ENCODE measurements at places on chromosomes 11 and 22.

DNA sequence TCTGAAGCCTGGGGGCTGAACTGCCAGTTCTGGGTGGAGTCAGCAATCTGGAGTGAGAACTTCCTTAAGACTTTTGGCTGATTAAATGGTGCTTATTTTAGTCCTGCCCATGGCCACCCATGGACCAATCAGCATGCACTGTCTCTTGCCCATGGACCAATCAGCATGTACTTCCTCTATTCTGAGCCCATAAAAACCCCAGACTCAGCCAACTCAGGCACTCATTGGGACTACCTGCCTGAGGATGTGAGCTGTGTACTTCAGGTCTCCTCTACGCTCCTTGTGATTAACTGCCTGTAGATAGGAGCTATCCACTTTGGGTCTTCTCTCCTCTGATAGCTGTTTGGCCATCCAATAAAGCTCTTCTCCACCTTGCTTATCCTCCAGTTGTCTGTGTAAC is 342.3 kb upstream of the CCDC179 start:
- no peak for DNase-seq

DNA sequence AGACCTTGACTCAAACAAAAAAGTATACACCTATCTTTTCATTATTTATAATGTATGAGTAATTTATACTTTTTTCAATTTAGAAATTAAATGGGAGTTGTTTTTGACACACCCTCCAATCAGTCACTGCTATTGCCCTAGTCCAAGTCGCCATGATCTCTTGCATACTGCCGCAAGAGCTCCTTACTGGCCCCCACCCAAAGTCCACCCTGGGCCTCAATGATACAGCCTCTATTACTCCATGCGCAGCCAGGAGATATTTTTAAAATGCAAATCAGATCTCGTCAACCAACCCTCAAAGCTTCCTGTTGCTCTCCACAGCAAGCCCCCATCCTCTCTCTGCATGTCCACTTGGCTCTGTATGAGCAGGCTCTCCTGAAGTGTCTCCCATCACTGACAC is 12.8 kb upstream of the LMO1 start:
- no peak for DNase-seq

GRCh38 chr11:59247531-59248227 is 35.0 kb upstream of the MPEG1 start:
- peak; percentile 43 for DNase-seq

DNA sequence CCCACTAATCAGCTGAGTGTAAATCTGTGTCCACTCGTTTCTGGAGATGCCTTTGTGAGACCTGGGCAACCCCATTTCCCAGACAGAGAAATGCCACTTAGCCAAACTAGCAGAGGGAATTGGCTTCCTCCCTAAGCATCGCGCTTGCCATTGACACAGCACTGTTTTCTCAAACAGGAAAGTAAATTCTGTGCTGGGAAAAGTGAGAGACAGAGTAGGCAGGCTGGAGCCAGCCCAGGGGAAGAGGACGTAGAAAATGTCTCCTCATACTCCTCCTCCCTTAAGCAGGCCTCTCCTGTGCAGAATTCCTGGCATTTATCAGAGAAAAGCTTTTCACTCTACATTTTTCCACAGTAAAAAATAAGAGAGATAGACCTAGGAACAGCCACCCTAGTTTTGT is 99.1 kb upstream of the AMOTL1 start:
- DNase-seq, result no peak

DNA sequence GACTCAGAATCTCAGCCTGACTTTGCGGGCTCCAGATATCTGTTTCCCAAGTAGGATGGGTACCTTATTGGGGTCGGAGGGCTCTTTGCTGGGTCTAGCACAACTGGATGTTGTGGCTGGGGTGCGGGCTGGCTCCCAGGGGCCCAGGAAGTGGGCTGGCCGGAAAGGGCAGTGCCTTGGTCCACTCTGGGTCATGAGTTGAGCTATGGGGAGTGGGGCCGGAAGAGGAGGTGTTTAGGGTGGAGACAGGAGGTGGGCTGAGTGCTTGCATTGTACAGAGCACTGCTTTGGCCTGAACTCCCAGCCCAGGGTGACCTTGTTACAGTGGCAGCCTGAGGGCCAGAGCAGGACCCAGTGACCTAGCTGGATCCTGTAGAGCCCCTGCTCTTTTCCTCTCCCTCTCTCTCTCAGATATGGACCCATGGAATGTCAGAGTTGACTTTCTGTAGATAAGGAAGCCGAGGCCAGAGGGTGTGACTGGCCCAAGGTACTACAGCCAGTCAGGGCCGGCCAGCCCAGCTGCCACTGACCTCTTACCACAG is 13.2 kb downstream of the PHLDB1 start:
- no peak for DNase-seq

GRCh38 chr22:46846150-46846831 is 83.8 kb downstream of the TBC1D22A start:
- DNase-seq, result peak; percentile 17

DNA sequence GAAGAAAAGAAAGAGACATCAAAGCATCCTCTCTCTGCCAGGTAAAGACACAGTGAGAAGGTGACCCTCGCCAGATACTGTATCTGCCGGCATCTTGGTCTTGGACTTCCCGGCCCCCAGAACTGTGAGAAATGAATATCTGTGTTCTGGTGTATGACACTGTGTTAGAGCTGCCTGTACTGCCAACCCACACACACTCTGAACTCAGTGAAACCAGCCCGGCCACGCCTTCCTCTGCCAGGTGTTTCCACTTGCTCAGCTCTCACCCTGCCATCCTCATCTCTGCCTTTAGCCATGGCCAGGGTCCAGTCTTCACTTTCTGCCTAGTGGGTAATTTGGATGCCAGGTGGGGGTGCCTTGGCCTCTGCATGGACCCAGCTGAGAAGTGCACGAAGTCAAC is 24.0 kb downstream of the CBX7 start:
- DNase-seq, result no peak

GRCh38 chr22:35426801-35427140 is 26.8 kb downstream of the MCM5 start:
- DNase-seq, result no peak
